MCF 10A (cell line): ENCODE measurements at places on chromosomes 12 and 14.

DNA sequence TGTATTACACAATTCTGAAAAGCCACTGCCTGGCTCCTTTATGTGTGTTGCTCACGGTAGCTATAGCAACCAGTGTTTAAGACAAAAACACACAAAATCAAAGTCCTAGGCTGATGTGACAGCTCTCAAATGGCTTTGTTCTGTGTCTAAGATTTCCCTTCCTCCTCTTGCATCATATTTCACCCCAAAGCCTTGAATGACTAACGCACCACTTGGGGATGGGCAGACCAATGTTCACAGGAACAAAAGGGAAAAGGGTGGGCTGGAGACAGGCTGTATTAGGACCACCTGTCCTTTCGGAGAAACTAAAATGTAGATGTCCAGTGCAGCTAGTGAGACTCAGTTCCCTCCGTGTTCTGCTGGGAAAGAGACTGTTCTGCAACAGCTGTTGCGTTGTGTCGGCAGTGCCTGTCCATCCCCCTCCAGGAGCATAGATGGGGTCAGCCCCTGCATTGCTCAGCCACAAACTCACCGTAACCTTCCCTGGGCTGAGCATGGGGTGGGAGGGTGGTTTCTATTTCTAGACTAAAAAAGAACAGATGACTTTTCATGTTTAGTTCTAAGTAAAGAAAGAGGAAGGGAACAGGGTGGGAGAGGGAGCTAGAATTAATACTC is 26.8 kb upstream of the DAAM1 start:
- H3K36me3 ChIP-seq = no peaks in the 10 kb centered on the region
- peaks cover 12% of the 10 kb centered on the region for H3K27me3 ChIP-seq
- peak; percentile 50 for DNase-seq
- H3K4me3 ChIP-seq = no peak overlapping the region
- H3K27ac ChIP-seq = no peak overlapping the region

DNA sequence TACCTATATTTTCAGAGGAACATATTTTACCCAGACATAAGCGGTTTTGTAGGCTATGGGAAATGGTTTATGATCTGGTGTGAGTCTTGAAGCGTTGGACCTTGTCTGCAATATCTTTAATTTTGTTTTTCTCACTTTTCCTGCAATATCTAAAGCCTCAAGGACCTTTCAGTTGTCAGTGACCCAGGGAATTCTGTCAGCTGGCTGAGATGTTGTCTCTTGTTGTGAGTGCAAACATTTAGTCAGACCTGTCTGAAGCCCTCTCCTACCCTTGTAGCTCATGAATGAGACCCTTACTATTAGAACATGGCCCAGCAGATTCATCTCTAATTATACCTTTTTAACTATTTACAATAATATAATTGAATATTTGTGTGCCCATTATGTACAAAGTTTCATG is 53.6 kb downstream of the SPATA7 start:
- no peak for DNase-seq
- no peak overlapping the region for H3K27ac ChIP-seq
- H3K36me3 ChIP-seq = peaks cover 13% of the 10 kb centered on the region
- H3K4me3 ChIP-seq = no peak overlapping the region
- no peaks in the 10 kb centered on the region for H3K27me3 ChIP-seq

DNA sequence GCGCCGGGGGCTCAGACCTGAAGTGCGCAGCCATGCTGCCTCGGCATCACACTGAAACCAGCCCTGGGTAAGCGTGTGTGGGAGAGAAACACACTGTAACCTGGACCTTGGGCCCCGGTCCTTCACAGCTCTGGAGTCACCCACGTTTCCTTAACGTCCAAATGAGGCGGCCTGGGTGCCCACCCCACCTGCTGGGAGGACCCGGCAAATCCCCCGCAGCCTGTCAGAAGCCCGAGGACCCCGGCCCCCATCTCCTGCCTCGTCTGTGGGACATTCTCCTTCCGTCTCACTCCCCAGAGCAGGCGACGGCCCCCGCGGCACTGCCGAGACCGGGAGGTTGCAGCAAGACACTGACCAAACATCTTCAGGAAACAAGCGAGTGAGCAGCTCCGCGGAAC is 66.5 kb upstream of the GALNT9 start:
- no peak overlapping the region for H3K4me3 ChIP-seq
- no peaks in the 10 kb centered on the region for H3K4me1 ChIP-seq
- peaks cover 57% of the 10 kb centered on the region for H3K27me3 ChIP-seq
- no peak overlapping the region for H3K27ac ChIP-seq
- no peak for DNase-seq

DNA sequence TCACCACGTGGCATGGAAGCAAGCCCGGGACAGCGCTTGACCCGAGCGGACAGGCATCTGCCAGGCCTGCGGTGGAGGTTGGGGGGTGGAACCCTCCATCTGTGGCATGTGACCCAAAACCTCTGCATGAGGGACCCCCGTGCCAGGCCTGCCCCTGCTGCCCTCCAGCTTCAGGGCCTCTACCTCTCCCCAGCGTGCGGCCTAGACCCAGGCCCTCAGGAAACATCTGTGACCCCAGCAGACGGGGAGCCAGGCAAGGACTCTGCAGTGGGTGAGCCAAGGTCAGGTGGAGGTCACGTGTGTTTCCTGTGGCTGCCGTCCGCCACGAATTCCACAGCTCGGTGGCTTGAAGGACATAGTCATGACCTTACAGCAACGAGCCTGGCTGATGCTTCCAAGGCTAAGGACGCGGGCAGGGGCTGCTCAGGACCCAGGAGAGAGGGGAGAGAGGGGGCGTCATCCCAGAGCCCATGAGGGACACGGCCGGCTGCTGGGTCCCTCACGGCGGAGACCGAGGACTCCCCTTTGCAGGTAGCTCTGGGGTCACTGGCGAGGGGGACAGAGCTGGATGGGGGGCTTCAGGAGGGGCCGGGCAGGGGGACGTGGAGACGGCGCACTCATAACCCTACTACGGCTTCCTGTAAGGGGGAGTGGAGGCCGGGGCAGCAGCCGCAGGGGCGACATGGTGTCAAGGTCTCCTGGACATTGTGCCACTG is 91.5 kb downstream of the GALNT9 start:
- no peak for DNase-seq
- H3K4me3 ChIP-seq = no peak overlapping the region
- no peaks in the 10 kb centered on the region for H3K4me1 ChIP-seq
- H3K36me3 ChIP-seq = no peaks in the 10 kb centered on the region
- H3K27me3 ChIP-seq = peaks cover 12% of the 10 kb centered on the region
- no peak overlapping the region for H3K27ac ChIP-seq

GRCh38 chr14:95453713-95453980 is 62.8 kb downstream of the SYNE3 start:
- peaks cover 8% of the 10 kb centered on the region for H3K4me1 ChIP-seq
- no peaks in the 10 kb centered on the region for H3K27me3 ChIP-seq
- no peak overlapping the region for H3K4me3 ChIP-seq
- H3K36me3 ChIP-seq = peaks cover 11% of the 10 kb centered on the region
- H3K27ac ChIP-seq = no peak overlapping the region
- DNase-seq = no peak

- no peak overlapping the region for H3K4me3 ChIP-seq
- no peaks in the 10 kb centered on the region for H3K36me3 ChIP-seq
- no peak for DNase-seq
Measured at GRCh38 chr14:68244262-68244980, 424.8 kb downstream of the RAD51B start.

GRCh38 chr12:94998326-94998725 is 5.2 kb downstream of the NDUFA12 start:
- H3K27ac ChIP-seq = no peak overlapping the region
- no peak overlapping the region for H3K4me3 ChIP-seq
- DNase-seq = no peak
- peaks cover 38% of the 10 kb centered on the region for H3K36me3 ChIP-seq
- peaks cover 8% of the 10 kb centered on the region for H3K4me1 ChIP-seq

GRCh38 chr14:71754422-71755095 is 177.7 kb upstream of the RGS6 start:
- H3K4me1 ChIP-seq = no peaks in the 10 kb centered on the region
- no peak overlapping the region for H3K27ac ChIP-seq
- H3K4me3 ChIP-seq = no peak overlapping the region

DNA sequence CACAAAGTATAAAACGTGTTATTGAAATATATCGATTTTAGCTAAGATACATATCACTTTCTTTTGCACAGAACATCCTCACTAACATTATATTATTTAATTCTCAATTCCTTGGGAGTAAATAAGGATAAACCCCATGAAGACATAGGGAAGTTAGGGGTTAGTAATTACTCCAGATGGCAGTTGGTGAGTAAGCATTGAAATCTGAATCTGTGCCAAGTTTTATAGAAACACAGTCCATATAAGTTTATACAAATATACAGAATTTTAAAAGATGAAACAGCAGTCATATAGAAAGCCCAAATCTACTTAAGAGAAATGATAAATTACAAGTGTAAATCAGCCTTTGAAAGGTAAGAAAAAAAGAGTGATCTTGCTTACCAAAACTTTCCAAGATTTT is 200.4 kb upstream of the SYT10 start:
- peaks cover 15% of the 10 kb centered on the region for H3K27me3 ChIP-seq
- no peaks in the 10 kb centered on the region for H3K4me1 ChIP-seq
- H3K4me3 ChIP-seq = no peak overlapping the region
- no peaks in the 10 kb centered on the region for H3K36me3 ChIP-seq
- no peak overlapping the region for H3K27ac ChIP-seq

- no peak overlapping the region for H3K27ac ChIP-seq
- H3K36me3 ChIP-seq = peaks cover 7% of the 10 kb centered on the region
- DNase-seq = no peak
- peaks cover 44% of the 10 kb centered on the region for H3K4me1 ChIP-seq
Measured at GRCh38 chr12:65534238-65534841, 255.9 kb downstream of the MSRB3 start.

- no peak overlapping the region for H3K27ac ChIP-seq
- no peak overlapping the region for H3K4me3 ChIP-seq
- no peak for DNase-seq
- H3K4me1 ChIP-seq = peaks cover 5% of the 10 kb centered on the region
- no peaks in the 10 kb centered on the region for H3K36me3 ChIP-seq
Measured at GRCh38 chr14:24692382-24693352, 58.7 kb upstream of the GZMB start.

DNA sequence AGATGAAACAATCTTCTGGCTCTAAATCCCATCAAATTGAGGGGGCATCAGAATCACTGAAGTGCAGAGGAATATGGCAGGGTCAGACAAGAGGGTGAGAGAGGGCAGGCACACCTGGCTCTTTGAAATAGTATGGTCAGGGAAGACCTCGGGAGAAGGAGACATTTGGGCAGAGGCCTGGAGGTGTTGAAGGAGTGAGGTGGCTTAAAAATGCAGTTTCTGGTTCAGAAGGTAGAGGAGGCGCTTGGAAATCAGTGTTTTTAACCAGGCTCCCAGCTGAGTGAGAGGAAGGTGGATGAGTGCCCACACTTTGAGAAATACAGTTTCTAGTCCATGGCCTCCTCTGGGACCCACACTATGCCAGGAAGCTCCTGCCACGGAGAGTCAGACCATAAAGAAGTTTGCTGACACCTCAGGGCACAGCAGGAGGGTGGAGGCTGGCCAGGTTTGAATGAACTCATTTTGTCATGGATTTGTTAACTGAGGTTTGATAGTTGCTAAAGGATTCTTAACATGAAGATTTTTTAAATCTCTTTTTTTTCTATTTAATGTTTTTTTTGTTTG is 20.1 kb downstream of the NID2 start:
- no peaks in the 10 kb centered on the region for H3K36me3 ChIP-seq
- DNase-seq = peak; percentile 57
- H3K27me3 ChIP-seq = no peaks in the 10 kb centered on the region
- peaks cover 14% of the 10 kb centered on the region for H3K4me1 ChIP-seq
- H3K27ac ChIP-seq = peak overlapping the region; percentile 7

GRCh38 chr12:77133566-77133965 is 68.2 kb upstream of the E2F7 start:
- no peak overlapping the region for H3K4me3 ChIP-seq
- H3K36me3 ChIP-seq = no peaks in the 10 kb centered on the region
- H3K27me3 ChIP-seq = no peaks in the 10 kb centered on the region
- H3K4me1 ChIP-seq = no peaks in the 10 kb centered on the region
- peak; percentile 77 for DNase-seq

DNA sequence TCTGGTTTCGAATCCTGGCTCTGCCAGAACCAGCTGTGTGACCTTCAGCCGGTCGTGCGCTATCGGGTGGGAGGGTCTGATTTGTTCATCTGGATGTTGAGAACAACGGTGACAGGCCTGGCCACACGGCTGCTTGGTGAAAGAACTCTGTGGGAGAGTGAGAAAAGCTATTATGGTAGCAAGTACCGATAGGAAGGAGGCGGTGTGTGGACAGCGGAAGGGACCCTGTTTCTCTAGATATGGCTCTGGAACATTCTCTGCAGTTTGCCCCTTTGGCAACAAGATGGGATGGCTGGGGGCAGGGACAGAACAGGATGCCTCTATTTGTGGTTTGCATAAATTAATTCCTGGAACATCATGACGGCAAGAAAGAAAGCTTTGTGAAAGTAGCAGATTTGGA is 347.3 kb downstream of the AACS start:
- H3K27ac ChIP-seq = no peak overlapping the region
- no peaks in the 10 kb centered on the region for H3K36me3 ChIP-seq
- no peaks in the 10 kb centered on the region for H3K27me3 ChIP-seq
